Kidney epithelial cell (primary cell): ENCODE measurements at places on chromosomes 4 and X. TPM values are rescaled to one million over a fixed set of nuclear protein-coding genes. Genes with fewer than 3 reads are reported as not detected.

DNA sequence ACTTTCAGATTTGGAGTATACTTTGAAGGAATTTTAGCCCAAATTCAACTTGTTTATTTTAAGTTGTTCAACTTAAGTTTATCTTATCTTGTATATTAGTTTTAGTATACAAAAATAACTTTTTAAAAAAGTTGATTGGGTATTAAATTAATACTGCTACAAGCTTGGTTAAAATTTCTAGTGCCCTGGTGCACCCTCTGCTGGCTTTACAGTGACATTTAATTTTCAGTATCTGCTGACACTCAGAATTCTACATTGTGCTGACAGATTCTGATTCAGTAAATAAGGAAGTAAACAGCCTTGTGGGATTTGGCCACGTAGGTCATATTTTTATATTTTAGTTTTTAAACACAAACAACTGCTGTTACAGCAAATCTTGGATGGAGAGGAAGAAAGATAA, 2.9 kb downstream of the EDA start:
- DNase-seq, result no peak

DNA sequence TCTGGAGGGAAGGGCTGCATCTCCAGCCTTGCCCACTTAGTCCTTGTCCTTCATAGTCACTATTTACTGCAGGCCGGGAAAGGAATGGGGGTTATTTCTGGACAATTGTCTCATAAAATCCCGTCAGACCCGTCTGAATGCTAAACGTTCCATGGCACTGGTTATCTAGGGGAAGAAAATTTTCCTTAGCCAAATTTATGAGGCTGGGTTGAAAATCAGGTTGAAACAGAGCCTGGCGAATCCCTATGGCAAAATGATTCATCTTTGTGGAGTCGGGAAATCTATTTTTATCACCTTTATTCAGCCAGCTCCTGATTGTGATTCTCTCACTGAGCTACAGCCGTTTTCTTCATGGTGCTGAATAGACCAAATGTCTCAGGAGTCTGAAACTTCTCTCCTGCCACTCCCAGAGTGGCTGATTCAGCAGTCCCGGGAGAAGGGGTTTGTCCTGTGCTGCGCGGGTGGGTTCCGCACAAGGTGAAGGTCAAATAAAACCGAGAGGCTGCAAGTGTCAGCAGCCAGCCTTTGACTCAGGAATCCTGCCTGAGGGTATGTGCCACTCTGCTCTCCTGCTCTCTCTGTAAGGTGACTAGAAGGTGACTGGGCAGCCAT, 1.0 kb downstream of the LIMCH1 start:
- no peak for DNase-seq

- DNase-seq, result no peak
These were observed 23.2 kb downstream of the TNIP3 start for GRCh38 chr4:121140716-121141460.

GRCh38 chrX:50726296-50726695, 87.7 kb downstream of the SHROOM4 start:
- DNase-seq, result no peak

DNA sequence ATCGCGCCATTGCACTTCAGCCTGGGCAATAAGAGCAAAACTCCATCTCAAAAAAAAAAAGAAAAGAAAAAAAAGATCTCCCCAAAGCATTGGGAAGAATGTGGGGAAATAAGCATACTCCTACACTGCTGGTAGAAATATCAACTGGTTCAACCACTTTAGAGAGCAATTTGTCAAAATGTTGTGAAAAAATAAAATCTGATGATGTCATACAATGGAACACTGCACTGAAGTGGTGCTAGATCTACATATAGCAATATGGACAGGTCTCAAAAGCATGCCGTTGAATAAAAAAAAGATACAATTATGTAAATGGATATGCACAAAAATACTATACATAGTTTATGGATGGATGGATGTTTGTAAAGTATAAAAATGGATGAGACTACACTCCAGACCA, 18.3 kb upstream of the HUWE1 start:
- DNase-seq, result no peak

The TEX13D gene
- total RNA-seq, result not detected in 2 replicates

DNA sequence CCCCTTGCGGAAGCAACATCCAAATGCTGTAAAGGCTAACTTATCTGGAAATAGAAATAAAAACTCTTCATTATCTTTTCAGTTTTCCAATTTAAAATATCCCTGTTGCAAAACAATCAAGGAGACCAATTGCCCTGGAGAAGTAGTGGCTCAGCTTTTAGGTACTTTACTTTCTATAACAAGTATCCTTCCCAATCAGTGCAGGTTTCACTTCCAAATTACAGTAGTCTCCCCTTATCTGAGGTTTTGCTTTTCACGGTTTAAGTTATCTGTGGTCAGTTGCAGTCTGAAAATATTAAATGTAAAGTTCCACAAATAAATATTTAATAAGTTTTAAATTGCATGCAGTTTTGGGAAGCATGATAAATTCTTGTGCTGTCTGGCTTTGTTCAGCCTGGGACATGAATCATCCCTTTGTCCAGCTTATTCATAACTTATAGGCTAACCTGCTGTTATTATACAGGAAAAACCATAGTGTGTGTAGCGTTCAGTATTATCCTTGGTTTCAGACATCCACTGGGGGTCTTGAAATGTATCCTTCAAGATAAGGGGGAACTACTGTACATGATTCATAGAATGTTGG, 973.1 kb upstream of the GRID2 start:
- DNase-seq, result no peak

The COL4A5 gene
- 17.8 and 23.8 TPM in 2 replicates for total RNA-seq

- DNase-seq, result no peak
These were observed 40.5 kb upstream of the DCAF8L2 start for GRCh38 chrX:27549688-27550087.

DNA sequence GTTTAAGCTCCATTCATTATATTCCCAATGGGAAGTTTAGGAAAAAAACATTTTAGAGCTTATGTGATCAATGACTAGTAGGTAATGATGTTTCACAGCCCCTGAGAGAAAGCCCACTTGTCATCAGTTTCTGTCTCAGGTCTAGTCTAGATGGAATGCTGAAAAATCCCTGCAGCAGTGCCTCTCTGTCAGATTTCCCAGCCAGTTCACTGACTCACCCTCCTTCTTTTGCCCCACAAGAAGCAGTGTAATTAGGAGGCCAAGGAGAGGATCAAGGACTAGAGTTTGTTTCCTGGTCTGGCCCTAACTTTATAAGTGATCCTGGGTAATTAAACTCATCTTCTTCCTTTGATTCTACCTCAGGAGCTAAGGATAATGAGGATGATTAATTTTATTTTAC, 118.7 kb upstream of the ANXA3 start:
- DNase-seq, result peak; percentile 45

GRCh38 chrX:10725071-10725470, 104.7 kb upstream of the MID1 start:
- no peak for DNase-seq

DNA sequence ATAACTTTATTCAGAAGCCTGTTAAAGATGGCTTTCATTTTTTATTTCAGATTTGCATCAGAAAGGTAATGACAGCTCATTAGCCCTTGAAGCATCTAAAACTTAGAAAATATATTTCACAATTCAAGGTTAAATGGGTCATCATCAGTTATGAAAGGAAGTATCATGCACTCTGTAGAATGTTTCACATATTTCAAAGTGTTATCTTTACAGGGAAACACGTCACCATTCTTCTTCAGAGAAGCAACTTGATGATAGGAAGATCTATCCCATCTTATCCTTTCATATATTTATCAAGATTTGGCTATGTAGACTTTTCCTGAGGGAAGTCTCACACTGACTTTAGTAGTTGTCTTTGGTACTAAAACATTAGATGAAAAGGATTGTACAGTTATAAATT, 277.8 kb downstream of the TENM3 start:
- DNase-seq, result no peak

DNA sequence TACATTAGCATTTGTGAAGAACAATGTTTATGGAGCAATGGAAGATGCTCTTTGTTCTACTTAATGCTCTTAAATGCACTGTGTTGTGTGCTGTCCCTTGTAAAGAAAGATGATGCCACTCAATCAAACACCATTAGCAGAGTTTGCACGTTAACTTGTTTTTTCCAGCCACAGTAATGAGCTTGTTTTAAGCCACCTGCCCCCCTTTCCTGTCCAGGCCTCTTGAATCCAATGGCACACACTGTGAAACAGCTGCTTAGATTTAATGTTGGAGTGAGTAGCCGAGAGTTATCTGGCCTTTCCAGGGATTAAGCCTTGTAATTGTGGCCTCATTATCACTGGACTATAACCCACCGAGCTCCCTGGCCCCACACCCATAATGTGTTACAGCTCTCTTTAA, 86.0 kb downstream of the PAK3 start:
- no peak for DNase-seq

DNA sequence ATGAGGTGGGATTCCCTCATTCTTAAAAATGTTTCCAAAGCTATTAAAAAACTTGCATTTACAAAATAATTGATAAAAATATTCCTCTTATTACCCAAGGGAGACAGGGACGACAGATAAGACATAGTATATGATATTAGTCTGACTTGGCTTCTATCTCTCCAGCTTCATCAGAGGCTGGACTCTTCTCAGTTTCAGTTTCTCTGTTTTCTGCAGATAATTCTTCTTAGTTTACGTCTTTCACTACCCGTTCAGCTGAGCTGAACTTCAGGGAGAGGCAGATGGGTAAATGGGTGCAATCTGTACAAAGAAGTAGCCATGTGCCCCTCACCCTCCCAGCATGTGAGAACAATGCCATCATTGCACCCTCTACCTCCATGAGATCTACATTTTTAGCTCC, 214.0 kb upstream of the SLIT2 start:
- no peak for DNase-seq

DNA sequence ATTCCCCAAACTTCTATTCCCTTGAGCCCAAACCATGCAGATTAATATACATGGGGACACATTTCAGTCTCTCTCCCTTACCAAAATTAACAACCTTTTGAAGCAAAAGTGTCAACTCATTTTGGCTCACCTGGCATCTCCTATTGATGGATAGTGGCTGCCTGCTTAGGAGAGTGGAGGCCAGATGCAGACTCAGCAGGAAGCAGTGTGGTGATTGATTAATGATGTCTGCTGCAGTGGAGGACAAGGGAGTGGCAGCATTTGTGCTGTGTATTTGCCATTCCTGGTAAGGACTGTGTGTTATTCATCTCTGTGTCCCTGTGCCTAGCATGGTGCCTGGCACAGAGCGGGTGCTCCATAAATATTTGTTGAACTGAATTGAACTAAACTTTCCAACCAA, 590.1 kb downstream of the RAB28 start:
- no peak for DNase-seq
